ENCODE measurements at places on chromosomes 7 and 10.

- no peak for DNase-seq
Observed at GRCh38 chr7:148722340-148723165, 23.9 kb downstream of the CUL1 start.

GRCh38 chr10:11936389-11937152 is 106.0 kb downstream of the UPF2 start:
- DNase-seq, result no peak

DNA sequence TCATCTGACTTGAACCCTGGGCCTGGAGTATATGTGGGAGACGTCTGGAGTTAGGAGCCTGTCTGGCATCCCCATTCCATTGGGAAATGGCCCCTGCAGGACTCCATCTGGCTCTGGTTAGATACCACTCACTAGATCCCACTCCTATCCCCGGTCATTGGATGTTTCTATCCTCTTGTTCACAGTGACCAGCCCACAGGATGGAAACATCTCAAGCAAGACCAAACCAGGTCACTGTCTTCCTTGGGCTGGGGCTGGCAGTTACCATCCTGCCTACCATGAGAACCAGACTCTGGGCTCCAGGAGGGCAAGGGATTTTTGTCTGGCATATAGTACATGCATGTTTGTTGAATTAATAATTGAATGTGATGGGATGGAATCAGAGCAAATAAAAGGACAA is 415.7 kb downstream of the GRID1 start:
- no peak for DNase-seq

- no peak for DNase-seq
Observed at GRCh38 chr7:6278749-6279310, 6.4 kb upstream of the CYTH3 start.

GRCh38 chr7:26532471-26532870 is 240.8 kb downstream of the SNX10 start:
- DNase-seq, result no peak

GRCh38 chr7:274266-274665 is 15.7 kb upstream of the FOXL3 start:
- DNase-seq, result no peak

DNA sequence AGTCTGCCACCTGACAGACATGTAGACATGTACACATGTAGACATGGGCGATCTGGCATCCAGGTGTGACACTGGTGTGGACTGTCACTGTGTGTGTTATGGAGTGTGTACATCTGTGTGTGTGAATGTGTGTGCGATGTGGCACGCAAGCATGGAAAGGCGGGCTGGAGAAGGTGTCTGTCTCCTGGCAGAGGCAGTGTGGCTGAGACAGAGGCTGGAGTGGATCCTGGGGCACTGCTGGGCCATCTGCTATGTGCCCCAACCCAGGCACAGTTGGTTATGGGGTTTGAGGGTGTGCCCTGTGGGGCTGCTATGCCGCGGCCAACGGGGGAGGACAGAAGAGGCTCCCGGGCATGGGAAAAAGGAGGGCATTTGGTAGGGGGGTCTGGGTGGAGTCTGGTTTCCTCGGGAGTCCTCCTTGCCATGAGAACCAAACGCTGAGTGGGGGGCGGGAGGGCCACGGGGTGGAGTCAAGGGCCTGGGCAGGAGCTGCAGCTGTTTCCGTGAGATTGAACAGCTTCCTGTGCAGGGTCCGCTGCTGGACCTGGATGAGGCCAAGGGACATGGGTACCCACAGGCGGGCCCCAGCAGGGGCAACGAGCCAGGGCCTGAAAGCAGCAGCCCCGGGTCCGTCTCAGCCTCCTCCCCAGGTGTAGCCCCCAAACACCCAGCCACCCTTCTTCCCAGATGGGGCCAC is 1.3 kb downstream of the ELN start:
- DNase-seq, result no peak

DNA sequence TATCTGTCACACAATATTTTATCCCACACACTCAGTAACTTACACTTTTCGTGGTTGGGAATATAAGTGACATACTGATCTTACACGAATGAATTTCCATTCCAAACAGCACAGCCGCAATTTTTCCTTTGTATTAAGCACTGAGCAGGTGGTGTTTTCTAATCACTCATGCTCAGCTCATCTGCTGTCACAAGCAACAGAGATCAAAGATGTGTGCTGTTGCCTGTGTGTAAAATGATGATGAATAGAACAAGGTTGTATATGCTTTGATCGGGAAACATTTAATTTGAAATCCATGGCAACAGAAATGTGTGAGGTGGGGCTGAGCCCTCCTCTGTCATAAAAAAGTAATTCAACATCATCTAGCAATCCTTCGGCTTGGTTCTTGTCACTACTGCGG is 927.7 kb upstream of the MBL2 start:
- no peak for DNase-seq

DNA sequence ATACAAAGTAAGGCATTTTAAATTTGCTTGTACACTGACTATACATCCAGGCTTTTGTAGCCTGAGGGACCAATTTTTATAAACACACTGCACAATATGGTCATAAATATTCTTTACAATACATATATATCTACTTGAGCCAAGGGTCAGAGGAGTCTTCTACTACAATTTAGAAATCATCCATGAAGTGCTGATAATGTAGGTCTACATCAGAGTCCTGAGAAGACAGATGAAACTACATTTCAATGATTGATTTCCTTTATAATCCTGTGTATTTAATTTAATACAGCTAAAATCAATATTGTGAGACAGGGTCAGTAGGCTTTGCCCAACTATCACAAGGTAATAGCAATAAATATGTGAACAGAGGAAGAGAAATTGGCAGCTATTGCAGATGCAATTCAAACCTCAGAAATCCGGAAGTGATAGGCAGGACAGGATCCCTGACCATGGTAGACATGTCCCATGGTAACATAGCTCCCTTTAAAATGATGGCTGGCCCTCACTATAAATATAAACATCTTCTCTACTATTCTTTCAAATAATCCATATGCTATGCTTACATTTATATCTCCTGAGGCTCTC is 318.0 kb upstream of the POT1 start:
- DNase-seq, result no peak

DNA sequence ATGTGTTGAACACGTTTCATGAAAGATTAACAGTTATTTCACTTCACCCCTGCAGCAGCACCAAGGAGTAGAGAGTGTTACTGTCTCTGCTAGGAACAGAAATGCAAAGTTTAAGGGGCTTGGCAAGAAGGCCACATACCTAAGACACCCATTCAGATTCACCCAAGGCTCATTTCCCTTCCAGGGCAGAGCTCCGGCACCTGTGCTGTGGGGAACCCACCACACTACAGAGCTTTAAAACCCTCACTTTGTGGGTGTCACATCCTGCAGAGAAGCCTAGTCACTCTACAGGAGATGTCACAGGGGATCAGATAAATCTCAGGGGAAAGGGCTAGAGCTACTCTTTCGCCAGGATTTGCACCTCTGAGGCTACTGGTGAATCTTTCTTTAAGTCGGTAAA is 176.1 kb upstream of the KLF6 start:
- peak; percentile 30 for DNase-seq

GRCh38 chr7:45443263-45443662 is 130.9 kb upstream of the ADCY1 start:
- no peak for DNase-seq

- DNase-seq, result no peak
Observed at GRCh38 chr7:68787566-68787965, 810.7 kb upstream of the AUTS2 start.

- no peak for DNase-seq
Observed at GRCh38 chr10:111578076-111578475, 501.2 kb downstream of the ADRA2A start.

- DNase-seq, result no peak
Observed at GRCh38 chr10:88477343-88478085, 105.6 kb downstream of the RNLS start.

DNA sequence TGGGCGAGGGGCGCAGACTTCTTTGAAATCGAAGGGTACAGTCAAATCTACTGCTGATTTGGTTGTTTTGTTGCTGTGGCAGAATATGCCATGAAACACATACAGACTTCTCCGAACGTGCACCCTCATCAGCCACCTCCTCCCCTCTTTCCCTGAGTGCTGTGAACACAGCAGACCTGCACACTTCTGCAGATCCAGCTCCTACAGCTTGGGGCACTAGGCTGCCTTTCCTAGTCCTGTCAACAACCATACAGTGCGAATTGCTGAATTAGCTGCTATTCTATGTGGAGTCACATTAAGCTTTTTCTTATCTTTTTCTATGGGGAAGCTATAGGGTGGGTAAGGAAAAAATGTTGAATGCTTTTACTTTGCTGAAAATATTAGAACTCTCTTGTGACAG is 57.5 kb downstream of the COL17A1 start:
- DNase-seq, result peak; percentile 15

DNA sequence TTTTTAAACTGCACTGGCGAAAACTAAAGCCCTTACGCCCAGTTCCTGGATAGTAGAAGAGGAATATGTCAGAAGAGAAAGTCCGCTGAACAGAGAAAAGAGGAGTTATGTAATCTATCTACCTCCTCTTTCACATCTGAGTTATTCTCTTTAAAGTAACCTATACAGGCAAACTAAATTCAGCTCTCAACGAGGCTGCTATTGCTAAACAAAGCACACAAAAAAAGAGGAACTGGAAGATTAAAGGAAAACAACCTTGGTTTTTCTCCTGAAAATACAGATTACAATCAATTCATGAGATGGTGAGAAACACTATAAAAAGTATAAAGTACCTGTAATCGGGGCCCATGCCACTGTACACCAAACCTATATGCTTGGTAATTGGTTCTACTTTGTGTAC is 5.8 kb downstream of the PSMA2 start:
- no peak for DNase-seq

GRCh38 chr7:147563669-147564068 is 1026.9 kb upstream of the C7orf33 start:
- DNase-seq, result no peak

GRCh38 chr7:39510864-39511354 is 55.3 kb upstream of the YAE1 start:
- no peak for DNase-seq

DNA sequence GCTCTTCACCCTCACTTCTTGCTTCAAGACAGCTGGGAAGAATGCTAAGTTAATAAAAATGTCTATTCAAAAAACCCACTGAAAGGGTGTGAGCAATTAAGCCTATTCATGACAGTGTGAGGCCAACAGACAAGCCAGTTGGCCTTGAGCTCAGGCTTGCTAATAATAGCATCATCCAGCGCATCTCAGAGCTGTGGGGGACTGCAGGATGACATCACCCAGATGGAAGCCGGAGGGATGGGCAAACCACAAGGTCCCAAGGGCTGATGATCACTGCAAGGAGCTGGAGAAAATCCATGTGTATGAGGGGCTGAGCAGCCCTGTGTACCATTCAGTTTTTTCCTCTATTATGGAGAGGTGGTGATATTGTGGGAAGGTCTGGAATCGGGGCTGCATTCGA is 770.4 kb downstream of the TNS3 start:
- DNase-seq, result no peak

GRCh38 chr10:33859319-33860022 is 525.0 kb upstream of the NRP1 start:
- DNase-seq, result no peak

DNA sequence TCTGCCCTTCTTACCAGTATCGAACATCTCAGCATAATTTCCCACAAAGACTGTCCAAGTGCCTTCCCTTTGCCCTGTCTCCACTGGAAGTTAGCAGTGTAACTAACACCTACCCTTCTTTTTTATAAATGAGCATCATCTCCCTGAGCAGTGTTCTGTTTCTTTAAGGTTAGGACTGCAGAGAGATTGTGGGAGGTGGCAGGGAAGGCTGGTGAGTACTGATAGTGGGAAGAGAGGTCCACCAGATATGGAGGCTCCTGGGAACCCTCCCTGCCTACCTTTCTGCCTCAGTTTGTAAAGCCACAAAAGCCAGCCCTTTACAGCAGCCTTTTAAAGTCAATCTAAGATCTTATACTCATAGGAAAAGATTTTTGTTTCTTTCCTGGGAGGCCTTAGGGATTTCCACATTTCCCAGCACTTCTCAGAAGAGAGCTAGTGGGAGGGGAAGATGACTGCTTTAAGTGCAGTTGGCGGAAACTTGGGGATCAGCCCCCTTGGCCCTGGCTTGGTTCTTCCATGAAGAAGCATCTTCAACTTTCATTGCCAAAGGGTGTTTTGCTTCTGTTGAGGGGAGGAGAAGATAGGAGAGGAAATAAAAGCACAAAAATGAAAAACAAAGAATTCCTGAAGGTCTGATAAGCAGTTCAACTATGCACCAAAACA is 36.6 kb upstream of the CALD1 start:
- no peak for DNase-seq

DNA sequence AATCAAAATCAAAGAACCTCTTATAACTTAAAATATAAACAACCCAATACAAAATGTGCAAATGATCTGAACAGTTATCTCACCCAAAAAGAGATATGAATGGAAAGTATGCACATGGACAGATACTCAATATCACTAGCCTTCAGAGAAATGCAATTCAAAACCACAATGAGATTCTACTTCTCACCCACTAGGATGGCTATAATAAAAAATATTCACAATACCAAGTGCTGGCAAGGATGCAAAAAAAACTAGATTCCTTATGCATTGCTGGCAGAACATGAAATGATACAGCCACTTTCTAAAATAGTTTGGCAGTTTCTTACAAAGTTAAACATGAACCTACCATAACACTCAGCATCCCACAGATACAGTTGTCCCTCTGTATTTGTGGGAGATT is 130.1 kb upstream of the LRRN3 start:
- no peak for DNase-seq

GRCh38 chr7:28140979-28141378 is 39.6 kb downstream of the JAZF1 start:
- no peak for DNase-seq

DNA sequence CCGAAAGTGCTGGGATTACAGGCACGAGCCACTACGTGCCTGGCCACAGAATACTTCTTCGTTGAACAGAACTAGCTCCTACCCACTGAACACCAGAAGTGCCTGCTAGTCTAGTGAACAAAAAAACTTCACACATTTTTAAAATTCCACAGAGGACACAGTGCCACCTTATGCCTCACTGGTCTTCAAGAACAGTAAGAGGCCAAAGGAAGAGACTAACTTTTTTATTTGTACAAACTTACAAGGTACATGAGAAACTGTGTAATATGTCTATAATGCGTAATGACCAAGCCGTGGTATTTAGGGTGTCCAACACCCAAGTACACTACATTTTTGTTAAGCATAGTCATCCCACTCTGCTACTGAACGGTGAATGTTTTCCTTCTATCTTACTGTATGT is 144.4 kb upstream of the PTER start:
- DNase-seq, result no peak

GRCh38 chr7:149253665-149254064 is 8.3 kb upstream of the ZNF783 start:
- DNase-seq, result no peak

GRCh38 chr7:30760514-30761213 is 8.7 kb downstream of the INMT start:
- no peak for DNase-seq

Measured in stimulated activated CD8-positive, alpha-beta memory T cell treated with anti-CD3 and anti-CD28 coated beads, Interleukin-15, amount 100 ng/mL, for 4 hours (primary cell).